ENCODE measurements at places on chromosomes 2 and 18.

DNA sequence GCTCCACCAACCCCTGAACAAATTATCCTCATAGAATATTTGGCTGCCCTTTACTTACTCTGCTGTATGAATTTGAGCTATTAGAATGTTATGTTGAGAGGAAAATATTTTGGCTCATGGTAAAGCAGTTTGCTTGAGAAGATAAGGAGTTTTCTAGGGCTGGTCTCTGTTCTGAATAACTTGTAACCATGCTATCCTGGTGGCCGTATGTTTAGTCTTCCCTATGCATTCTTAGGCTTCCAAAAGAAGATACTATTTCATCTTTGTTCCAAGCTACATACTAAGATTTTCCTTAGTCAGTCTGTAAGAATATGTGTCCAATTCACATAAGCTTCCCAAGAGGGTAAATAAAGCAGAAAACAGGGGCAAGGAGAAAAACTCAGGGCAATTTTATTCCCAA is 1105.1 kb upstream of the PIK3C3 start:
- DNase-seq, result no peak

DNA sequence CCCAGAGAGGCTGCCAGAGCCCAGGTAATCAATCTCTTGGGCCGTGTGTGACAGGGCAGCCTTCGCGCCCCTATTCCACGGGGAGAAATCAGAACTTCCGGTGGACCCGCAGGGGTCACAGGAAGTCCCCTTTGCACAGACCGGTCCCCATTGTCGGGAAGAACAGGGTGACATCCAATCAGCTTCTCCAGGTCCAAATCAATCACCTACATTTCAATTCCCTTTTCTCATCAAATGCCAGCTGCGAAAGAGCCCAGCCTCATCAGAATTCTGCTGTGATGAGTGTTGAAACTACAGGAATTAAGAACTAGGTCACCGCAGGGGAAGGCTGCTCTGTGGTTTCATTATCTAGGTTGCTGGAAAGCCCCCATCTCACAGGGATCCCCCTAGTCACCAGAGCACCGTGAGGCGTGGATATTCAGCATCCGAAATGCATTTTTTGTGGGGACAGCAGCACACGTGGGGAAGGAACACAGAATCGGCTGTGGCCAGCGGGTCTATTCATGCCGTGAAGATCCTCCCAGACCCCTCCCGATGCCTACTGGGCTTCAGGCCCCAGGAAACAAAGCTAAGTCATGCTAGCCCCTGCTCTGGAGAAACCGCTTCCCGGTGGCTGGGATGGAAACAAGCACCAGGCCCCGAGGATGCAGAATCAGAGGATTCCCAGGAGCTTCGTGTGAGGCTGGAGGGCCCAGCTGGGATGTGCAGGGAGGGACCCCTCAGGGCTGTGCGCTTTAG is 193.7 kb upstream of the ID2 start:
- DNase-seq, result no peak

- DNase-seq, result no peak
Measured at GRCh38 chr2:10538224-10538894, 90.2 kb upstream of the ODC1 start.

DNA sequence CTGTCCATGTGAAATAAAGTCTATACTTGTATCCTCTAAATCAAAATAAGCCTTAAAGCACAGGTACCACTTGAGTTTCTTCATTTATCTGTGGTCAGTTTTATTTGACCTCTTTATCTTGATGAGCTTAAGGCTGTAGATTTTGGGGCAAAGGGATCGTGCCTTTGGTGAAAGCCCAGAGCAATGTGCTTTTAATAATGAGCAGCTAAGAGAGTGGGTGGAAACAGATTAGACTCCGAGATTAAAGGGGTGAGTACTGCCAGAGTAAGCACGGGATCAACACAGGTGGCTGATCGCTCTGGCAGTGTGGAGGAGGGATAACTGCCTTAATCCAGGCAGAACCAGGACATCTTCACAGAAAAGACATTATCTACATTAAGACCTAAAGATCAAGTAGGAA is 280.4 kb downstream of the TDRD15 start:
- DNase-seq, result no peak

- no peak for DNase-seq
Measured at GRCh38 chr2:168545439-168546082, 89.5 kb downstream of the CERS6 start.

GRCh38 chr18:38369772-38370690 is 804.4 kb upstream of the CELF4 start:
- no peak for DNase-seq

DNA sequence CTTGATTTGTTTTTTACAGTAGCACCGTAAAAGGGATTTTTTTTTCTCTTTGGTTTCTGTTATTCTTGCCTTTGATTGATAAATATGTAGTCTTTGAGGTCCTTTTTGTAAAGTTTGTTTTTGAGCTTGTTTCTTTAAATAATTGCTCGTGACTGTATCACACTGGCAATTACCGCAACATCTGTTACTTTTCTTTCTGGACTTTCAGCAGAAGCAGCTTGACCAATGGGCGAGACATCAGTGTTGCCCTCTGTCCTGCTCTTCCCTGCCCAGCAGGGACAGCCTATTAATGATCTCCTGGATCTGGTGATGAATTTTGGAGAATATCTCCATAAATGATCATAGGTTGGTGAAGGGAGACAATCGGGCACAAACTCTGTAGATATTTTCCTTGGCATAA is 74.9 kb downstream of the TDRD15 start:
- DNase-seq, result no peak

DNA sequence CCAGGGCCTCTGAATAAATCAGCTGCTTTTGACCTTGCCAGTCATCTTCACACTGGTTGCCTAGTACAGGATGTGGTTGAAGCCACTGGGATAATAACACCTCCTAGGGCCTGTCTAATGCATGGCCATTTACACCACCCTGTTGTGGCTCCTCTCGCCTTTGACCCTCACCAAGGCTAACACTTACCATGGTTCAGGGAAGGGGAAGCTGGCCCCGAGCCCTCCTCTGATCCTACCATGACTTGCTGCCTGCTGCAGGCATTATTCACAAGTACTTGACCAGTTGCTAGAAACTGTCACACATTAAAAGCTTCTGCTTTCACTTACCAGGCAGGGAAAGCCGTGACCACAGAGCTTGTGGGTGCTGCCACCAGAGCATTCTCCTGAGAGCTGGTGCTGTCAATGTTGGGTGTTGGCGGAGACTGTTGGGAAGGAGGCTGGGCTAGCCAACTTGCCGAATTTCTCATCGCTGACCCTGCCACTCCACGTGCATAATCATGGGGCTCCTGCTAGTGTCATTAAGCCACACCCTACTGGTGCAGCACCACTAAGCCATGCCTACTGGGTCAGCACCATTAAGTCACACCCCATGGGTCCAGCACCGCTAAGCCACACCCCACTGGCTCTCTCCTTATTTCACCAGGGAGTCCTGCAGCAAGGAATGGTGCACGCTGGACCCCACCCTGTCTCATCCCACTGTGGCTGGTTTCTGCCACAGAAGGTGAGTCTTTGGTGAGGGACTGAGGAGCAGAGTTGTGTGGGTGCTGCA is 47.0 kb upstream of the TTC39C start:
- DNase-seq, result no peak

GRCh38 chr2:160479269-160479668 is 14.3 kb downstream of the RBMS1 start:
- DNase-seq, result no peak

- DNase-seq, result no peak
Measured at GRCh38 chr2:102442967-102443828, 20.2 kb downstream of the IL18RAP start.

- DNase-seq, result no peak
Measured at GRCh38 chr2:20191714-20192569, 33.0 kb downstream of the SDC1 start.

- DNase-seq, result no peak
Measured at GRCh38 chr18:53541924-53542323, 682.5 kb downstream of the MBD2 start.

- no peak for DNase-seq
Measured at GRCh38 chr2:46025676-46026075, 271.5 kb upstream of the EPAS1 start.

DNA sequence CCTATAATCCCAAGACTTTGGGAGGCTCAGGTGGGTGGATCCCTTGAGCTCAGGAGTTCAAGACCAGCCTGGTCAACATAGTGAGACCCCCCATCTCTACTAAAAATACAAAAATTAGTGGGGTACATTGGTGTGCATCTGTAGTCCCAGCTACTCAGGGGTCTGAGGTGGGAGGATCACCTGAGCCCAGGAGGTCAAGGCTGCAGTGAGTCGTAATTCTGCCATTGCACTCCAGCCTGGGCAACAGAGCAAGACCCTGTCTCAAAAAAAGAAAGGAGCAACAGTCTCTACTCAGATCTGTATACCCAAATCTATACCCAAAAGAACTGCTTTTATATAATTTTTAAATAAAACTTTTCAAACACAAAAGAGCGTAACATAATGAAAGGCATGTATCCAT is 5.5 kb upstream of the HSBP1L1 start:
- DNase-seq, result no peak

- no peak for DNase-seq
Measured at GRCh38 chr18:48544661-48545415, 6.0 kb downstream of the CTIF start.

DNA sequence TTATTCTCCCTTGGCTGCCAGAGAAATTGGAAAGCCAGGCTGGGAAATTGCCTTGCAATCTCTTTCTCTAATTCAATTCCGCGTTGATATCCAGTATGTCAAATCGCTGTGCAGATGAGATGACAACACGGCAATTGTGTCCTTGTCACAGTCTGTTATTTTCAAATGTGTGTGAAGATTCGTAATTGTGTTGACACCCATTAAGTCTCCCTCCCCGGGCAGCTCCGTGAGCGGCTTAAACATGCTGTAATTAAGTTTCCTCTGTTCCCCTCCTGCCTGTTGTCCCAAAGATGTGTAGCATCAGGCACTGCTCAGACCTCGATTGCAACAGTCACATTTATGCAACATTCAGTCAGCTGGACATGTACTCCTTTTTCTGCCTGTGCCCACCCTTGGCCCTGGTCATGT is 209.5 kb downstream of the LPIN1 start:
- DNase-seq, result no peak

DNA sequence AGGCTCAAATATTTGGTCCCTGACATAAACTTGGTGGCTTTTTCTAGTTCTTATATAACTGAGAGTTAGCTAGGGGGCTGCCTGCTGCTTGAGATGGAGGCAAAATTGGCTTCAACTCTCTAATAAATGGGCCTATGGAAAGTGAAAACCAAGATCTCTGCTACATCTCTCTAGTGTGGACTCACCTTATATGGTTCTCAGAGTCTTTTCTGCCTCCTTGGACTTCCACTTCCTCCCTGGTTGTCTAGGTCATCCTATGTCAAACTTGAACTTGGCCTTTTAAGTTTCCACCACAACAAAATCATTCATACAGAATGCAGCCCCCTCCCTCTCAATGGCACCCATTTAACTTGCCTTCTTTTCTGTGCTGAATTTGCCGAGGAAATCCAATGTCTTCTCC is 23.9 kb upstream of the ARHGAP25 start:
- no peak for DNase-seq

GRCh38 chr2:605674-606608 is 71.3 kb downstream of the TMEM18 start:
- DNase-seq, result peak; percentile 23

- DNase-seq, result no peak
Measured at GRCh38 chr18:52190631-52191030, 149.4 kb upstream of the DCC start.

DNA sequence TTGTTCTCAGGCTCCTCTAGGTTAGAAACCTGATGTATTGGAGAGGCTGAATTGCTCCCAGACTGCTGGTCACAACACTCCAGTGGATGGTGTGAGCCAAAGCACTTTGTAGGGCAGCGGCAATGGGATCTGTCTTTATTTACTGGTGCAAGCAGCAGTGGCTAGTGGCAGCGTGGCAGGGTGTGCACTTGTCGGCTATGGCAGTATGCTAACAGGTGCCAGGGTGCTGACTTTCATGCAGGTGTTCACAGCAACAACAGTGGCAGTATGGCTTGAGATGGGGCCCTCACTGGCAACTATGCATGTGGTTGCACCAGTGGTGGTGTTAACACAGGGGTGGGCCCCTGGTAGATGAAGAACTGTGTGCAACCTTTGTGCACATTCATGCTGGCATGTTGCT is 347.8 kb downstream of the DSC3 start:
- DNase-seq, result no peak

DNA sequence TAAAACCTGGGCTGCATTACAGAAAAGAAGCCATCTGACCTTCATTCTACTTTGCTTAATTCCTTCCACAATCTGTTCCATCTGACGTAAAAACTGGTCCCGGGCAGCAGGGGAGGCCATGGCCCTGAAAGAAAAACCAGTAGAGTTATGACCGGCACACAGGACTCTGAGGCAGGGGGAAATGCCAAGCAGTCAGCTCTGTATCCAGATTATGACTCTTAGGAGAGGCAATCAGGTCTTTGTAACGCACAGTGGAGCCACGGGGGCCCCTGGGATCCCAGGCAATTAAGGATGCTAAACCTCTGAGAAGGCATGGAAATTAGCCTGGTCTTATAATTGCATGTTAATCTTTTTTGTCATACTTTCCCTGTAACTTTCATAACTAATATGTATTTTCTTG is 78.4 kb downstream of the CCDC93 start:
- no peak for DNase-seq

GRCh38 chr18:55422456-55423180 is 165.4 kb downstream of the TCF4 start:
- no peak for DNase-seq

DNA sequence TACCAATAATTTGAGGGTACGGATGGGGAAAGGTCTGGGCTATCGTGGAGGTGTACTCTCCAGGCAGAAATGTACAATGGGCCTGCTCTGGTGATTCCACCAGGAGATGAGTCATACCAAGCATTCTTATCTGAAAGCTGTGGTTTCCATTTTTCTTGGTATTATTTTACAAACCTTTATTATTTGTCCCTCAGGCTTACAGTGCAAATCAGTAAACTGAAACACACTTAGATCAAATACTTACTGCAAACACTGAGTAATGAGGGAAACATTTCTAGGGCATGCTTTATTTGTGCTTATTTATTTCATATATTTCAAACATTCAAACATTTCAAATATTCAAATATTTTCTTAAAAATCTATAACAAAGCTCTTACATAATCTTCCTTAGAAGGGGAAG is 319.8 kb downstream of the RND3 start:
- DNase-seq, result no peak

DNA sequence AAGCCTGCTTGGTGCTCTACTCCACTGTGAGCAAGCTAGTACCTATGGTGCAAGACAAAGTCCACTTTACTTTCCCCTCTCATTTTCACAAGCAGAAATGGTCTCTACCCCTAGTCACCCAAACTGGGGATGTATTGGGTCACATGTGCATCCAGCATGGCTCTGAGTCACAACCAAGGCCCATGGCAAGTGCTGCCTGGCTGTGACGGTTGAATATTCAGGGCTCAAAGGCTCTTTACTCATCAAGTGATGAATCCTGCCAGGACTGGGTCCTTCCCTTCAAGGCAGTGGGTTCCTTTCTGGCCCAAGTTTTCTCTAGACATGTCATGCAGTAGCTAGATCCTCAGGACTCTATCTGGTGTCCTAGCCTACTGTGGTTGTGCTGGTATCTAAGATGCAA is 311.5 kb downstream of the DLGAP1 start:
- DNase-seq, result no peak

DNA sequence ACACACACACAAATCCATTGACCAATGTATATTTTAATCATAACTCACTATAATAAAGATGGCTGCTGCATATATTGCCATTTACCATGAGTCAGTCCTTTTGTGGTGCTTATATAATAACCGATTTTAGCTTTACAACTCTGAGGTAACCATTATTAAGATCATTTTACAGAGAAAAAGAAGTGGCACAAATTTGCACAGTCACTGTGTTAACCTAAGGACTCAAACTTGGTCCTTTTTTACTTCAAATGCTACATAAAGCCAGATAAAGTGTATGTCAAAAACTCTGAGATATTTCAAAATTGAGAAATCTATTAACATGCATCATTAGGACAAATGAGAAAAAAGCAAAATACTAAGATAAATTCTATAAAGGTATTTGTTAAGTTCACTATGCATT is 923.7 kb downstream of the NRXN1 start:
- no peak for DNase-seq
